Activated CD8-positive, alpha-beta T cell treated with anti-CD3 and anti-CD28 coated beads, Interleukin-2, amount 10 ng/mL, durations not matched to agents 7 days and 5 days (primary cell): ENCODE measurements at places on chromosomes 2 and 18. TPM values are rescaled to one million over a fixed set of nuclear protein-coding genes. Genes with fewer than 3 reads are reported as not detected.

KATNAL2 gene
- 0.34 TPM for total RNA-seq

SETBP1 gene
- total RNA-seq: 8.4 TPM

CDH7 gene
- not detected for total RNA-seq

GRCh38 chr2:152097801-152098495, 896 bp downstream of the CACNB4 start:
- no peak for DNase-seq

DNA sequence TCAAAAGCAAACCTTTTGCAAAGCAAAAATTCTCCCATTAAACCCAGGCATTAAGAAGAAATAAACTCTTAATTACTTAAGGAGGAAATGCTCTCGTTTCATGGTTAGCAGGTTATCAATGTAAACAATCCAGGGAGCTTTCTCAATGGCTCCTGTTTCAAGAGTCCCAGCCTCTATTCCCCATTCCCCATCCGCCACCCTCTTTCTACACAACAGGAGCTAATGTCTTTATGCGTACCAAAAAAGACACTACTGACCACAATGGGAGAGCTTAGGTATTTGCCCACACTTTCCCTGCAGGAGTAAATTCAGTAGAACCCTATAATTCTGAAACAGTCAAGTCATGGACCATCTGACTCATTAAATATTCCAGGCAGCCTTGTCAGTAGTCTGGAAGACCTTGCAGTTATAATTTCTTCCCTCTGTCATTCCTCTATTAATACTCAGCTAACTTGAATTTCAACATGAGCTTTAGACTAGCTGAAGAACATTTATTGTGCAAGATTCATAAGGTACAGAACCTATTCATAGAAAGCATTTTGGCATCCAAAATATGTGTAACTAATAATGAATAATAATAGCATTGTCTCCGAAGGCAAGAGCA, 48.6 kb downstream of the SLC8A1 start:
- no peak for DNase-seq

- peak; percentile 74 for DNase-seq
Measured at GRCh38 chr2:28507796-28508764, 12.2 kb downstream of the PLB1 start.
